CD4-positive, alpha-beta T cell treated with Interleukin-6 at 100 ng/mL for 8 hours (primary cell): ENCODE measurements at places on chromosomes 7 and 10.
A peak's percentile ranks its signal among the peaks of the same experiment; 100 is the strongest.

GRCh38 chr10:61016630-61017029, 72.6 kb upstream of the RHOBTB1 start:
- no peak for DNase-seq

DNA sequence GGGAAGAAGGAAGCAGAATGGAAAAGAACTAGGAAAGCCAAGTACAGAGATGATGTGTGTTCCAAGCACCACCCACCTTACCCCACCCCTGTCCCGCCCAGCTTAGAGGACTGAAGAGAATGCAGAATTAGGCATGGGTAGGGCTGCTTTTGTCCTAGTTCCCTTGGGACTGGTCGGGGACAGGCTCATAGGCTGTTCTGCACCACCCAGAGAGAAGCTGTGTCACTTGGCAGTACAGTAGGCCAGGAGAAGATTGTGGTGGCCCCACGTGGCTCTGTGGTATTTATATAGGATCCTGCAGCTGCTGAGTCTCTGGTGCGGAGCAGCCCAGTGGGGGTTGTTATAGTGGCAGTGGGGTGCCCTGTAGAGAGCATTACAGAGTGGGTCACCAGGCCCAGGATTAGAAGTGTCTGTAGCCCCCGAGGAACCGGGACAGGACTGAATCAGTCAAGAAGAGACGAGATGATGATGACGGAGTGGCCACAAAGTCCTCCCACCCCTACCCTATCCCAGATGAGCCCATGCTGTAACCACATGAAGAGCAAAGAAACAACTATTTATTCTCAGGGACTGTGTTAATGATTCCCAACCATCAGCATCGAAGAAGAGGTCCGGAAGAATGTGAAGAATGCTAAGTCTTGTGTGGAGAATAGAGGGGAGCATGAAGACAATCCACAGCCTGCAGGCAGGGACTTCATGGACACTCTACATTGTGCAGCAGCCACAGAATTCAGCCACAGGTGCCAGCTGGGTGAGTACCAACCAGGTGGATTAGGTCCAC, 88.9 kb downstream of the C1GALT1 start:
- DNase-seq = no peak

GRCh38 chr7:97179454-97180104, 62.1 kb downstream of the SDHAF3 start:
- DNase-seq = peak; percentile 52

- no peak for DNase-seq
These were observed 86.2 kb upstream of the ABCB5 start for GRCh38 chr7:20529260-20529659.

GRCh38 chr7:2399848-2400587, 3.4 kb upstream of the CHST12 start:
- DNase-seq = no peak

- no peak for DNase-seq
These were observed 40.3 kb upstream of the LRRC17 start for GRCh38 chr7:102872460-102872859.

- DNase-seq = no peak
These were observed 72.1 kb downstream of the RNF133 start for GRCh38 chr7:122626785-122627184.

DNA sequence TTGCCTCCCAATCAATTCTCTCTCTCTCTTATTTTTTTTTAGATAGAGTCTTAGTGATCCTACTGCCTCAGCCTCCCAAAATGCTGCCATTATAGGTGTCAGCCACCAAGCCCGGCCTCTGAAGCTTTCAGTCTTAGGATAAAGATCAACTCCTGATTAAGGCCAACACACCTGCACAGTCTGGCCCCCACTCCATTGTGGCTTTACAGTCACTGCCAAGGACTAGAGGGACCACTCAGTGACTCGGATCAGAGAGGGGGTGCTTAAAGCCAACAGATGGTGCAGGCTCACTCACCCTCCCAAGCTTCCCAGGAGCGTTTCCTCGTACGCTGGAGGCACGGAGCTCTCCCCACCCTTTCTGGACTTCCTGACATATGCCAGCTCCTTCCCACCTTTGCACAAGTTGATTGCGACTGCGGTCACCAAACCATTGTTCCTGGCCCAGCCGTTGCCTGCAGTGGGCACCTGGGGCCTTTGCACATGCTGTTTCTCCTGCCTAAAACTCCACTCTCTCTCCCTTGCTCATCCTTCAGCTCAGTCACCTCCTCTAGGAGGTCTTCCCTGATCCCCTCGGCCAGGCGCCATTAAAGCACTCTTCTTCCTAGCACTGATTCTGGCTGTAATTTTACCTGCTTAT, 1.7 kb upstream of the CDH23 start:
- DNase-seq = no peak
